ENCODE measurements at places on chromosomes 11 and 22.

- no peak for DNase-seq
These were observed 103.9 kb downstream of the GGTLC2 start for GRCh38 chr22:22748297-22748743.

DNA sequence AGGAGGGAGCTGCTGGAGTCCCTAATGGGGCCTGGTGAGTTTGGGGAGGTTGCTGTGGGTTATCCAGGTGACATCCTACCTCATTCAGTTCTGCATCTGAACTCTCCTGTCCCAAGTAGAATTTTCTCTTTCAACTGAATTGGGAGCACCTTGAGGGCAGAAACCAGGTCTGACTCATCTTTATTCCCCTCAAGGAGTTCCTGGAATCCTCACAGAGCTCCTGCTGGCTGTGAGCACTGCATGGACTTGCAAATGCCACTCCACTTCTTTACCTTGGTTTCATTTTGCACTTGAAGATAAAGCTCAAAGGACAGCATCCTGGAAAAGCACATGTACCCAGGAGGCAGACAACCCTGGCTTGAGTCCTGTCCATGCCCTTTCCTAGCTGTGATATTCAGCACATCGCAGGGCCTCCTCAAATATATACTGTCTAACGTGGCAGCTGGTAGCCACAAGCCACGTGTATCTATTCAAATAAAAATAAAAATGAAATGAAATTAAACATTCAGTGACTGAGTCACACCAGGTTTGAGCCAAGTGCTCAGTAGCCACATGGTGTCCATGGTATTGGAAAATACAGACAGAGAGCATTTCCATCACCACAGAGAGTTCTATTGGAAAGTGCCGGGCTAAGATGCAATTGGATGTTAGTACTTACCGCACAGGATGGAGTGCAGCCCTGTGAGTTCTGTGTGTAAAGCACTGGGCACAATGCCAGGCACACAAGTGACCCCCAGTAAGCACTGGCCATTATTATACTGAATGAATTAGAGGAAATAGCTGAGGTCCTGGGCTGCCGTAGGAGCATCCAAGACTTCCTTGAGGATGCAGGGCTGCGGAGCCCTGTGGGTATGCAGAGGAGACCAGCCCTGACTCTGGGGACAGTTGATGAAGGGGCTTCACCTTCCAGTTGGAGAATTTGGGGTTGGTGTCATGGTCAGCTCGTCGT, 149.0 kb downstream of the PKNOX2 start:
- no peak for DNase-seq

GRCh38 chr11:130003717-130004001, 1.0 kb upstream of the PRDM10 start:
- no peak for DNase-seq

- DNase-seq = no peak
These were observed 34.3 kb downstream of the TREH start for GRCh38 chr11:118645066-118645715.

DNA sequence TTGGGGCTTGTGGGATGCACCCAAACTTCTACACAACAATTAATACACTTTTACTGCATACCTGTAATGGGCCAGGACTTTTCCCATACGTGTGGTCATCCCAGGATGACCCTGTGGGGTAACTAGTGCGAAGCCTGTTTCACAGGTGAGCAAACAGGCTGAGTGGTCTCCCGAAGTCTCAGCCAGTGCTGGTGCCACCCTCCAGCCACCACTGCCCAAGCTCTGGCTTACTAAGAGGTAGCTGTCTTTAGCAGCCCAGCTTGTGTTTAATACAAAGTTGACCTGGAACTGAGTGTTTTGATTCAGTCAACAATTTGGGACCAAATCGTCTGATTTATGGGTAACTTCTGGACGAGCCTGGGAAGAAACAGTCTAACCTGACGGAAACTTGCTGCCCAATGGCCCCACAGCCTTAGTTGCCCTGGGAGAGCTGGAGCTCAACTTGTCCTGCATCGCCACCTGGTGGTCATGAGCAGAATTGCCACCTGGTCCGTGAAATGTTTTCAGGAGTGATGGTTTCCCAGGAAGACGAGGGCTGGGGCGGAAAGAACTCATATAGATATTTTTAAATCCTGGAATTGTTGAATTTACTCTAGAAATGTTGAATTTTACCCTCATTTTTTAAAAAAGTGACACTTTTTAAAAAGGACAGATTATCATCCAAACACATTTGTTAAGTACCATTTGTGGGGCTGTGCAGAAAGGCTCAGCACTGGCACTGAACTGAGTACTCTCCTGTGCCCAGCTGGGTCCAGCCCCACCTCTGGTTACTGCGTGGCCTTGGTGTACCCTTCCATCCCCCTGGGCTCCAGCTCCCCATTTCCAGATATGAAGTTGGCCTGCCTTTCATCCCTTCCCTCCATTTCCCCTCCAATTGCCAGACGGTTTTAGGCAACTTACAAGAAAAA, 95.5 kb upstream of the PARVA start:
- peak; percentile 57 for DNase-seq

- no peak for DNase-seq
These were observed 65.4 kb downstream of the PPP6R3 start for GRCh38 chr11:68525930-68526329.

- DNase-seq = no peak
These were observed 228.1 kb downstream of the MN1 start for GRCh38 chr22:27573280-27574001.

DNA sequence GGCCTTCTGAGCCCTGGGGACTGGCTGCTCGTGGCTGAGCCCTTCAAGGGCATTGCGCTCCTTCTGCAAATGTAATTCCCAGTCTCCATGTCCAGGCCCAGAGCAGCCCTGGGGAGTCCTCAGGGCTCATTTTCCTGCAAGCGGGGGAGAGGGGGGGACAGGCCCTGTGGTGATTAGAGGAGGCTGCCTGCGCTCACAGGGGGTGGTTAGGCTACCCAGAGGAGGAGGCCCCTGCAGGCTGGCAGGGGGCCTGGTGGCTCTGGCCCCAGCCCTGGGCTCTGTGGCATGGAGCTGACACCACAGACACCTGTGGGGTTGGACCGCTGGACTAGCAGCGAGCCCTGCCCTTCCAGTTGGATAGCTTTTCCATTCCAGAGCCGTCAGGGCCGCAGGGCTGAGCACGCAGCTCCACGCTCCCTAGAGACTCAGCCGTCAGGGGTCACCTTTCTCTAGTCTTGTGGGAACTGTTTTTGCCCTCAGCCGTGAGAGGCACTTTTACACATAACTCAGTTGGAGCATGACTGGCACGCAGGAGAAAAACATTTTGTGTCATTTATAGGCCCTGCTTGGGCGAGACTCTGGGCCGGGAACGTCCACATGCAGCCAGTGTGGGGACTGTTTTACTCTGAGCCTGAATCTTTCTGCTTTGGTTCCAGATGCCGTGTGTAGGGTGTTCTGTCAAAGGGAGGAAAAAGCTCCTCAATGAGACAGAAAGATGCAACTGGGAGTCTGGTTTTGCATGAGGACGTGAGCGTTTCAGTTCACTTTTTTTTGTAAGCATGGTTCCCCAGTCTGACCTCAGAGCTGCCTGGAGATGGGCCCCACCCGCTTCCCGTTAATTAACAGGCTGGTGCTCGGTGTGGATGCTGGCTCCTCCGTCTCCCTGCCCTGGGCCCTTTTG, 58.1 kb downstream of the LRP5 start:
- DNase-seq = no peak

- DNase-seq = no peak
These were observed 12.4 kb upstream of the ETS1 start for GRCh38 chr11:128599729-128600128.

- no peak for DNase-seq
These were observed 17.4 kb upstream of the LRRC55 start for GRCh38 chr11:57164317-57164716.

- no peak for DNase-seq
These were observed 129.8 kb upstream of the SLC5A12 start for GRCh38 chr11:26851696-26852095.

- no peak for DNase-seq
These were observed 486 bp downstream of the CLMP start for GRCh38 chr11:123194337-123195187.

DNA sequence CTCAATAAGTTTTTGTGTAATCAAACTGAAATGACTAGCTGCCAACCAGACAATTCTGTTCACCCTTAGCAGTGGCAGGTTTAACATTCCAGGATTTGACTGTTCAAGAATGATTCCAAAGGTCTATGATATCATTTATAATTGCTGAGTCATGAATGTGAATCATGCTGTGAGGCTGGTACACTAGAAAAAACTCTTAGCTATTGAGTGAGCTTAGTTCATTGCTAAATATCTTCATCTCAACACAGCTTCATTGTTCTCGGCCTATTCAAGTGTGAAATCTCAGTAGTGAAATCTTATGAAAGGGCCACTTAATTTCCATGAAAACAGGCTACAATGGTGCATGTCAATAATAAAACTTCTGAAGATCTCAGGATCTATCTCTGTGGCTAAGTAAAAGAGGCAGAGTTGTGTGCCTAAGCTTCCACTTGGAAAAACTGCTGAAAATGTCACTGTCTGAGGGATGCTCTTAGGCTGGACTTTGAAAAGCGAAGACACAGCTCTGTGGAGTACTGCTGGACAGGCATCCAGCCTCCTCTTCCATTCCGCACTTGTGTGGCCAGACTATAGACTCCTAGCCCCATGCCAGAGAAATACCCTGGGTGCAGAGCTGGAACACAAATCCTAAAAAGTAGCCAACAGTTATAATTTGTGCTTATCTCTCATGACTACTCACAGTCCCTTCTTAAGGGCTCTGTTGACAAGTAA, 12.8 kb downstream of the AQP11 start:
- no peak for DNase-seq

DNA sequence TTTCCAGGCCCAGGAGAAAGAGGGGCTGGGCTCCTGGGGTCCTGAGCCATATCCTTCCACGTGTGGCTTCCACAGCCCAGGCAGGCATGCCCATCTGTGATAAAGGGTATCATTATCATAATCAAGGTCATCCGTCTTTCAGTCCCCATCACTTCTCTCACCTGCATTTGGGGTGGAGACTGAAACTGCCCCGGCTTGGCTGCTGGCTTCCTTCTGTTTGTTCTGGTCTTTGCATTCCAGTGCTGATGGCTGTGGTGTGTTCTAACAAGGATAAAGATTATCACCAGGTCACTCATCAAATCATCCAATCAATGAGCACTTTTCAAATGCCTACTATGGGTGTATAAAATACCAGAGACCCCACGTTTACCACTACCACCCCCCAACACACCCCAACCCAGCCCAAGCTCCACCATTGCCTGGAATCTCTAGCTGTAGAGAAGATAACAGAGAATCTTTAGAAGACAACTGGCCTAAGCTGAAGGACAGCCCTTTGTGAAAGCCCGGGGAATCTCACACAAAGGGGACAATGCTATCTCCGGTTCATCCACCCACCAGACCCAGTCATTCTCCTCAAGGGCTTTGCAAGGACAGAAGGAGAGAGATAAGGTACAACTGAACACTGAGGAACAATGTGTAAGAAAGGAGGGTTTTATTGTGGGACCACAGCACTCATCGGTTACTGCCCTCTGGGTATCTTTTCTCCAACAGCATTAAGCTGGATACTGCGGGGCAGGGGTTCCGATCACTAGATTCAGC, 54.9 kb downstream of the AHNAK start:
- DNase-seq = no peak

- DNase-seq = no peak
These were observed 379.1 kb downstream of the MN1 start for GRCh38 chr22:27422442-27422841.

GRCh38 chr11:68653486-68654430, 30.6 kb upstream of the GAL start:
- DNase-seq = no peak

- no peak for DNase-seq
These were observed 12.6 kb downstream of the RHBDD3 start for GRCh38 chr22:29255064-29255621.

DNA sequence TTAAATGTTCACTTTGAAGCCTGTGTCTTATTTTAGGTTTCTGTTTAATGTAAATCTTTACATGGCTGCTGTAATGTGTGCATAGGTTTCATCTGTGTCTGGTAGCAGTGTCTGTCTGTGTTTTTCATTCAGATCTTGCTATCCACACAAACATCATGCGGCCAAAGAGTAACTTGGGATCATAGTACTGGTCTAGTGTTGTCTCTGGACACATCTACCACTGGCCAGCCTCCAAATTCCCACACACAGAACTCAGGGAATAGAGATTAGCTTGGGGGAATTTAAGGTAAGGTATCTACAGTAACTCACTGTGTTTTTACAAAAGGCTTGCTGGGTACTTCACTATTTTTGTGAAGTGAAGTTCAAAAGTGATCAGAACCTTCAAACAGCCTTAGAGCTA, 32.1 kb upstream of the ZNF143 start:
- DNase-seq = no peak

DNA sequence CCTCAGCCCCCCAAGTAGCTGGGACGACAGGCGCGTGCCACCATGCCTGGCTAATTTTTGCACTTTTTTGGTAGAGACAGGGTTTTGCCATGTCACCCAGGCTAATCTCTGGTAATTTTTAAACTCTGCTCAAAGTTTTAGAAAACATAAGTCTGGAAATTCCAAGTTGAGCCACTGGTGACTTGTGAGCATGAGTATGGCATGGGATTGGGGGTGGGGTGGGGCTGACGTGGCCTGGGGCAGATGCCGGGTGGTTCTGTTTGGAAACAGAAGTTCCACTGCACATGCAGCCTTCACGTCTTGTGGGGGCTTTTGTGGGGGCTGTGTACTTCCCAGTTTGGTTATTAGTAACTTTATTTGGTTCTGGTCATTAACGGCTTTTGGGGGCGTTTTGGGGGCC, 67.3 kb downstream of the PTPRJ start:
- no peak for DNase-seq

GRCh38 chr22:29750559-29751538, 16.0 kb downstream of the ZMAT5 start:
- no peak for DNase-seq

GRCh38 chr11:112279901-112280267, 19.2 kb upstream of the PLET1 start:
- DNase-seq = no peak

DNA sequence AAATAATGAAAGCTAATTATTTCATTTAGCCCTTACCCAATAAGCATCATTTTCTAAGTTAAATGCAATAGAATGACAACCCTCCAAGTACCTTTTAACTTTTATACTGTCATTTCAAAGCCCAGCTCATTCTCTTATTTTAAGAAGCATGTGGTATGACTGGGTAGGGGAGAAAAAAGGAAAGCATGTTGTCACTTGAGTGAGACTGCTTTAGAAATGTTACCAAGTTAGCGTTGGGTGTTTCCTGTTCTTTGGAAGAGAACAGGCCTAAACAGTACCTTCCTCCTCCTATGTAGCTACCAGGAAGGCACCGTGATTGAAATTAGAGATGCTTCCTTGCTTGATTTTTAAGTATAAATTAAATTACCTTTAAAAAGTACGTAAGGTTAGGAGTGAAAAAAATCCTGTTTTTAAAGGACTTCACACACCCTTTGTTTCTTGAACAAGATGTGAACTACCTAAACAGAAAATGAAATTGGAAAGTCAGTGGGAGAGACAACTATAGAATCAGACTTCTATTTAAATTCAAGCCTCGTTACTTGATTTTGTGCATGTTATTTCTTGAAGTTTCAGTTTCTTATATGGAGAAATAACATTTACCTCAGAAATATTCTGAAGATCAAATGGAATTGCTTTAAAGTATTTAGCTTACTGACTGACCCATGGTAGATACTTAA, 741 bp upstream of the CNTF start:
- no peak for DNase-seq
